ENCODE measurements at places on chromosomes 12 and 14.

- DNase-seq, result no peak
Observed at GRCh38 chr14:39396448-39396847, 35.8 kb downstream of the FBXO33 start.

DNA sequence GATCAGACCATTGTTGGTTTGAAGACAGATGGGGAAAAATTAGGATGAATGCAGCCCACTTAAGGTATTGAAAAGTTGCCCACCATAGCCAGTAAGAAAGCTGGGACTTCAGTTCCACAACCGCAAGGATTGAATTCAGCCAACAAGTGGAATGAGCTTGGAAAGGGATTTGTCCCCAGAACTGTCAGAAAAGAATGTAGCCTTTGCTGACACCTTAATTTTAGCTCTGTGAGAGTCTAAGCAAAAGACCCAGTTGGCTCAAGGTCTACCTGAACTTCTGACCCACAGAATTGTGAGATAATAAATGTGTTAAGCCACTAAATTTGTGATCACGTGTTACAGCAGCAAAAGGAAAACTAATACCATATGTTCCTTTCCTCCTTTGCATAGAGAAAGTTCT is 29.4 kb downstream of the PPFIA2 start:
- no peak for DNase-seq

DNA sequence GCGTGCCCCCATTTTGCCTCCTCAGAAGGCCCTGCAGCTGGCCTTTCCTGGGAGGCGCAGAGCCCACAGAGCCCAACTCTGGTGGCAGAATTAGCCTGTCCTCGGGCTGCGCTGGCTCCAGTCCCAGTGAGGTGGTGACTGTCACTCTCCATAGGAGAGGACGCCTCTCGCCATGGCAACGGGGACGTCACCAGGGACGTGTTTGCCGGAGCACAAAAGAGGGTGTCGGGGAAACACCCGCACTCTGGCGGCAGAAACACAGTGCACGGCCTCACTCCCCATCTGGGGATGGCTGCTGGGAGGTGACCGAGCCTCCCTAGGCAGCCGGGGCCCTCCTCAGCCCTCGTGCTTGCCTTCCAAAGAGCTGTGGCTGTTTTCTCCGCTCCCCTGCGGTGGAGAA is 50.2 kb upstream of the NCOR2 start:
- DNase-seq, result no peak

GRCh38 chr12:107254258-107254856 is 161.0 kb upstream of the CRY1 start:
- no peak for DNase-seq

- no peak for DNase-seq
Observed at GRCh38 chr12:101925935-101926334, 48.6 kb downstream of the DRAM1 start.

DNA sequence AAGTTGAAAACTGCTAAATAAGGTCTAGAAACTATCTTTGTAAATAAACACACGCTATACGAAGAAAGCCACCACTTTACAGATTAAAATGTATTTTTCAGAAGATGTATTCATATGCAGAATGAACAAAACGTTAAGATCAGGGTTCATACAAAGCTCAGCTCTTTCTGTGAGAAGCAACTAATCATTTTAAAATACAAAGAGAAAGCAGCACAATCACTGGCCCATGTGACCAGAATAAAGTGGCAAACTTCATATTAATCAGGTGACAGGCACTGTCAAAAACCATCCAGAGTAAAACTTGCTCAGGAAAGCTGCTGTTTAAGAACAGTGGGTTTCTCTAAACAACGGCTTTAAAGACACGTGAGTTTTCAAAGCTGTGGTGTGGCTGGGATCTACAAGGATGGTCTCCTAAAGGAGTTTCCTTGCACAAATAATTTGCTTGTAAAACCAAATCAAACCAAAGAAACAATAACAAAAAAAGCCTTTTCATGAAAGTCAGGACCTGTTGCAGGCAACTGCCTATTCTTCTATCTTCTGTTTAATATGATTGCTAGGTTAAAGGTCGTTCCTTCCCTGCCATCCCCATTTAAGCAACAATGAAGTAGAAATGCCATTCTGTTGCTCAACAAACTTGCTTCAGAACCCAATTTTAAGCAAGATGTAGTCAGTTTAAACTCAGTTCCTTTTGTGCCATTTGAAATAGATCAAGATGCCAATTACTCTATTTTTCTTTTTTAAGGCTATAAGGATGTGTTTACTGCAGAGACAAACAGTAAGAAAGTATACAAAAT is 22.3 kb downstream of the SEL1L start:
- DNase-seq, result no peak

GRCh38 chr12:116766285-116766684 is 28.2 kb downstream of the RNFT2 start:
- DNase-seq, result no peak

GRCh38 chr14:71891970-71892369 is 40.3 kb upstream of the RGS6 start:
- DNase-seq, result no peak

- no peak for DNase-seq
Observed at GRCh38 chr12:66804563-66804974, 125.7 kb upstream of the GRIP1 start.

DNA sequence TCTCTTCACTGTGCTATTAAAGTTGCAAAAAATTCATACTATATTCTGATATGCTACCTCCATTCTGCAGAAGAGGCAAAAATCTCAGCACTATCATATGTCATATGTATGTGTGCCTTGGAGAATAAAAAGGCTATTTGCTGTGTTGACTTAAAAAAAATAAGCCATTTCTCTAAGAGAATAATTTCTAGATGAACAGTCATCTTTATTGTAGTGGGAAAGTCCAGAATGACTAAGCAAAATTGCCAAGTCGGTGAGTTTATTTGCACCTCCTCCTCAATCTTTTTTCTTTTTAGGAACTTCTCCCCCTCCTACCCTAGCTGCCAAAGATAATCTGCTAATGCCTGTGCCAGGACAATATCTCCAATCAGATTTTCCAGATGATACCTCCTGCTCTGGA is 353.8 kb upstream of the FAR2 start:
- no peak for DNase-seq

GRCh38 chr14:92464716-92465115 is 48.9 kb upstream of the RIN3 start:
- no peak for DNase-seq

DNA sequence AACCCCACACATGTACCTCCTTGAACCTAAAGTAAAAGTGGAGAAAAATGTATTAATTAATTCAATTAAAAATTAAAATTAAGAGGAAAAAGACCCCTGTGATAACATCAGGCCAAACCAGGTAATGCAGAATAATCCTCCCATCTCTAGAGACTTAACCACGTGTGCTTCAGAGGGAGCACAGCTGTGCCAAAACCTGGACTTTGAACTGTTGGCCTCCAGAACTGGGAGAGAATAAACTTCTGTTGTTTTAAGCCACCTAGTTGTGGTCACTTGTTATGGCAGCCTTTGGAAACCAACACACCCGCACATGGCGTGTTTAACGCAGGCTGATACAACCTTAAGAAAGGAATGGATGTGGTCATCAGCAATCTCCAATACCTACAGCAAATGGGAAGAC is 23.8 kb downstream of the OAS2 start:
- no peak for DNase-seq

- DNase-seq, result no peak
Observed at GRCh38 chr14:68784978-68785533, 7.8 kb downstream of the ZFP36L1 start.

GRCh38 chr14:42565556-42565955 is 958.9 kb downstream of the LRFN5 start:
- no peak for DNase-seq

- no peak for DNase-seq
Observed at GRCh38 chr14:81802341-81802740, 268.7 kb upstream of the SEL1L start.

DNA sequence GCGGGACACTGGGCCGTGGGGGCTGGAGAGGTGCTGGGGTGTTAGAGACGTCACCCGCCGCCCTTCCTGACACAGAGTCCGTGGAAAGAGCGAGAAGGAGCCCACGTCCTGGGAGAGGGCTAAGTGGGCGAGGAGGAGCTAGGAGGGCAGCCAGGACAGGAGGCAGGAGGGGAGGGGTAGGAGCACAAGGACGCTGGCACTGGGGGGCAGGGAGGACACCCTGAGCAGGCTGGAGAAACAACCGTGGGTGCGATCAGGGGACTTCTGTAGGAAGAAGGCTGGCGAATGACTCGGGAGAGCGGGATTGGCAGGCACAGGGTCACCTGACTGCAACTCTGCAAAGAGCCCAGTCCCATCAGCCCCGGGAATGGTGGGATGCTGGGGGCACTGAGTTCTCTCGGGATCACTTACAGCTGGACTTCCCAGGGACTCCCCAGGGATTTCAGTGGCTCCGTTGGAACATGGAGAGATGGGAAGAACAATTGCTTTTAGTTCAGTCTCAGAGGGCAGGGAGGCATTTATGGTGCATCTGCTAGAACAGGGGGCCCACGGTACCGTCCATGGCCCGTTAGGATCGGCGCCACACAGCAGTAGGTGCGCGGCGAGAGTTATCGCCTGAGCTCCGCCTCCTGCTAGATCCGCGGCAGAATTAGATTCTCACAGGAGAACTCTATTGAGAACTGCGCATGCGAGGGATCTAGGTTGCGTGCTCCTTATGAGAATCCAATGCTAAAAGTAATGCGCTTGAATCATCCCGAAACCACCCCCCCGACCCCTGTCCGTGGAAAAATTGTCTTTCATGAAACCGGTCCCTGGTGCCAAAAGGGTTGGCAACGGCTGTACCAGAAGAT is 24.3 kb downstream of the UBR7 start:
- no peak for DNase-seq

DNA sequence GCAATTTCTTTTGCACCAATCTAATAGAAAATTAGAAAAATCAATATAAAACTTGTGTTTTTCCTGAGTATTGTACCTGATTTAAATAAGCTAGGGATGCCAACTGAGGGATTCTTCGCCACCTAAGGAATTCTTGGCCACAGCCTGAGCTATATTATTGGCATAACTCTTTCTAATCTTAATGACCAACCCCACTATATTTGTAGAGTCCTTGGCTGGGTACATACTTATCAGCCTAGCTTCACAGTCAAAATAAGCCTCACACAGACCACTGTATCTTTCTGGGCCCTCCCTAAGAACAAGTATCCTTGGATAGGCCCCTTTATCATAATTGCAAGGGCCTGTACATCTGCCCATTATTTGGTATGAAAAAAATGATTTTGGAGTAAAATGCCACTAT is 247.1 kb downstream of the DUSP6 start:
- no peak for DNase-seq

DNA sequence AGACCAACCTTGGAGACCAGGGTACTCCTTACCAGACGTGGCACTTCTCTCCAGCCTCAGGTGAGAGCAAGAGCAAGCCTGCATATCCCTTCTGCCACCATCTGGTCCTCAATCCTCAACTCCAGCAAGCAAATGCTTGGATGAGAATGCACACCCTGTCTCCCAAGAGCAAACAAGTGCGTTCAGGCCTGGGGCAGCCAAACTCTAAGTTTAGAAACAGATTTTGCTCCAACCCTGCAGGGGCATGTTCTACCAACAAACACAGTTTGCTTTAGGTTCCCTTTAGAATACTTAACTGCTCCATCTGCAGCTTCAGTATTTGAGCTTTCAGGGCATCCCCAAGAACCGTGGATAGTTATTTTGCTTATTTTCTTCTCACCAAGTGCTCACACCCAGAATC is 55.9 kb upstream of the FICD start:
- DNase-seq, result no peak

Measured in effector CD8-positive, alpha-beta T cell (primary cell).